Right renal cortex interstitium (tissue), 3 donors: ENCODE measurements at places on chromosomes 13 and 19.
A peak's percentile ranks its signal among the peaks of the same experiment; 100 is the strongest.

DNA sequence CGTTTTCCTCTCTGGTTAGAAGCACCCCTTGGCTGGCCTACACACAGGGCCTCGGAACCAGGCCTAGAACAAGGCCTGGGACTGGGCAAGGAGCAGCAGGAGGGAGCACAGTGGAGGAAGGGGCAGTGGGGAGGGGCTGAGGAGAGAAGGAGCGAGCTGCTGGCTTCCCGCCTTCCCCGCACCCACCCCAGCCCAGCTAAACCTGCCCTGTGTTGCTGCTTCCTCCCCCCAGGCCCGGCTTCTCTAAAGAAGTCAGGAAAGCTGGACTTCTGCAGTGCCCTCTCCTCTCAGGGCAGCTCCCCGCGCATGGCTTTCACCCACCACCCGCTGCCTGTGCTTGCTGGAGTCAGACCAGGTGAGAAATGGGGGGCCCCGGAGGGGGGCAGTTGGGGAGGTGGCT, 24.3 kb downstream of the LYL1 start:
- DNase-seq, result no peak

- DNase-seq, result peak; percentile 94
Observed at GRCh38 chr19:15836330-15837220, 21.1 kb upstream of the OR10H1 start.

GRCh38 chr19:21856773-21857514, 21.0 kb upstream of the ZNF43 start:
- no peak for DNase-seq

- no peak for DNase-seq
Observed at GRCh38 chr13:40318366-40318765, 348.1 kb downstream of the FOXO1 start.

GRCh38 chr13:69458013-69458412, 649.6 kb upstream of the ATXN8OS start:
- no peak for DNase-seq

DNA sequence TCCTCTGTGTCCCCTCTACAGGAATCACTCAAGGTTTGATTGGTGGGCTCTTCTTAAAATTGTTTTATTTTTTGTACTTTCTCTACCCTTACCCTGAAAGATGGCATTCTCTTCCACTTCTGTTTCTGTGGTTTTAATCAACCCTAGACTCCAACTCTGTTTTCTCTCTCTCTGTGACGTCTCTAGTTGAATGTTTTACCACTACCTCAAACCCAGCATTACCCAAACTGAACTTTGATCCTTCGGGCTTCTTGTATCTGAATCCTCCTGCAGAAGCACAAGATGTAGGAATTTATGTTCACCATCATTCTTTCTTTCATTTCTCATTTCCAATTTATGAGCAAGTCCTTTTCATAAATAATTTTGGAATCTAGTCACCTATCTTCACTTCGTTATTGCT, 39.9 kb downstream of the PCCA start:
- DNase-seq, result no peak

DNA sequence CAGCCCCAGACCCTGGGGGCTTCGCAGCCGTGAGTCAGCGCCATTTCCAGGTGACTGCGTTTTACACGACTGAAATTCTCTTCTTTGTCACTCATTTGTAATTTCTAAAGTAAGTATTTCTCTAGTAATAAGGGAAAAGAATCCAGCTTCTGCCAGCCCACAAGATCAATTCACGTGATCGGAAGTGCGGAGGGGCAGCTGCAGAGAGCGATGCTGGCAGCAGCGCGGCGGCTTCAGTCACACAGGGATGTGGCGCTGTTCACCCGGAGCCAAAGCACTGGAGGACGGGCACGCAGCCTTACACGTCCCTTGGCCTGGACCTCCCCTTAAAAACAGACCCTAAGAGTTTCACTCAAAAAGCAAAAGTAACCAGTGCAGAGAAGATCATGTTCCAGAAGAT, 18.4 kb downstream of the GRTP1 start:
- no peak for DNase-seq

DNA sequence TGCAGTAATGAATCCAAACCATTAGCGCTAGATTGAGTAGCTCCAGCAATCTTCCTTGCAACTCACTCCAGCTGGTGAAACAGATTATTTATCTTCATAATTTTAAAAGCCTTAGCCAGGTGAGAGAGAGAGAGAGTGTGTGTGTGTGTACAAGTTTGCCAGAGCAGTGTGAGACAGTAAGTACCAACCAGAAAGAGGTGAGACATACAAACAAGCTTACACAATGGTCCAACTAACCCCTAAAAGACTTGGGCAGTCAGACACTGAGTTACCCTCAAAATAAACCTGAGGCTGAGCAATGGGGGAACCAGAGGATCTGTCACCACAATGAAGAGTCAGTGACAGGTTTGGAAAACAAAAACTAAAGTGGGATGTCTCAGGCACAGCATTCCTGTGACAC, 8.1 kb upstream of the THSD1 start:
- no peak for DNase-seq

- DNase-seq, result no peak
Observed at GRCh38 chr13:79196366-79196765, 209.7 kb downstream of the RBM26 start.

GRCh38 chr13:46948338-46948737, 51.5 kb upstream of the HTR2A start:
- DNase-seq, result no peak
